ENCODE measurements at places on chromosomes 13 and 19.
A peak's percentile ranks its signal among the peaks of the same experiment; 100 is the strongest.

DNA sequence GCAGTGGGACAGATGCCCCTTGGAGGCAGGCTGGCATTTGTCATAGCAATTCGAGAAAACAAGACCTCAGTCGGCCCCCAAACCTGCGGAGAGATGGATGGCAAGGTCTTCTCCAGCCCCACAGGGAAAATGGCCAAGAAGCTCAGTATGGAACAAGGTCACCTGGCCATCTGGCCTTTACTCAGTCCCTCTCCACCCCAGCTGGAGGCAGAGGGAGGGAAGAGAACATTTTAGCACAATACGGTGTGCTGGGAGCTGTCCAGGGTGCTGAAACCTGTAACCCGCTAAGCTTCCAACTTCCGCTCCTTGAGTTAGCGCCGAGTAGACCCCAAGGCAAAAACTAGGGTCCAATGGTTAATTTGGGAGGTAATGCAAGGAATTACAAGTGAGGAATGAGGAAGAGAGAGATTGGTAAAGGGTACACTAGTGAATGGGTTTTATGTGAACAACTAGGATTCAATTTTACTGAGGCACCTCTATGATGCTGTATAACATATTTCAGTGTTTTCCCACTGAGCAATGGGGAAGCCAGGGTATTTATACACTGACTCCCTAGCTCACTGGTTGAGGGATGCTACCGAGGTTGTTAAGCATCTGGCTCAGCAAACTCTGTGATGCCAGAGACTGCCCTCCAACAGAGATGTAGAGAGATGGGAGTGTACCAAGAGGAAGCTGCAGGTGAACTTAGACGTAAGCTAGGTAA lies 64.3 kb downstream of the CACNA1A start:
- peak; percentile 14 for DNase-seq

- no peak for DNase-seq
Observed at GRCh38 chr19:42409477-42409876, 17.7 kb downstream of the LIPE start.

DNA sequence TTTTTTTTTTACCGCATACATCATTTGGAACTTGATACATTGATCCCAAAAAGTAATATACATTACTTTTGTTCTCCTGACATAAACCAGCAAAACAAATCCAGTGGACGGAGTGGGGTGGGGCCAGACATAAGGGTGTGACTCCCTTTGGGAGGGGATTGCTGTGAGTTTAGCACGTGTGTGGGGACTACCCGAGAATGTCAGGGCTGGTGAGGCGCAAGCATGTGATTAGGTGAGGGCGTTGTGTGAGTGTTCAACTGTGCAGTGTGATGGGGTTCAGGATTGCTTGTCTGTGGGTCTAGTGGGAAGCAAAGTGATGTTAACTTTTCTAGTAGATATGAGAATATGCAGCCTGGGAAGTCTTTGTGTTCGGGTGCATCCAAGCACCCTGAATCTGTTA lies 468.0 kb downstream of the TSHZ3 start:
- DNase-seq, result no peak

DNA sequence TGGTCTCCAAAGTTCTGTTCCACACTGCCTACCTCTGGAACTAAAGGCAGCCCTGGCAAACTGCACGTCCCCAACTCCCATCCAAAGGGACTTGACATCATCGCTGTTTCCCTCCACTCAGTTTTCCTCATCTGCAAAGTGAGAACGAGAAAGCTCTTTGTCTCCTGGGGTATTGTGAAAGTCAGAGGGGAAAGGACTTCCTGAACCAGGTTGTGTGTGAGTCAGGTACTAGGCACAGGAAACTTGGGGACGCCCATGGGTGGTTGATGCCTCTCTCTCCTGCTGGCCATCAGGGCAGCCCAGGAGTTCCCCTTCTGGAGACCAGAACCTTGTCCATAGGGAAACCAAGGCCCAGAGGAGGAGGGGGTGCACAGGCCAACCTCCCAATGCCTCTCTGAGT lies 4.7 kb downstream of the CRLF1 start:
- no peak for DNase-seq

DNA sequence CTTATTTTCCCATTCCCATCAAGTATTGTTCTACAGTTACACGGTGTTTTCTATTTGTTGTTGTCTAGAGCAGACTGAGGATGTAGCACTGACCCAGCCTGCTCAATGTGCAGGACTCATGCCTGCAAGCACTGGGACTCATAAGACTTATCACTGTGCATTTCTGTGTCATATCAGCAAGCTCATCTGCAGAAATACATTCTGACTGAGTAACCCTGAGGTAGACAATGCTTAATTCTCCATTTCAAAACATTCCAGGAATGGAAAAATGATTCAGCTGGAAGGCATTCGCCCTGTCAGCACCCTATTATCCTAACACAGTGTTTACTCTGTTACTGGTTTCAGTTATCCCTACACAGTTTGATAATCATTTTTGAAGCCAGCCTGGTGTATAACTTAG lies 2506.4 kb downstream of the PCDH9 start:
- no peak for DNase-seq

GRCh38 chr13:32253911-32254399 lies 61.2 kb downstream of the ZAR1L start:
- DNase-seq, result no peak
